CD4-positive, CD25-positive, alpha-beta regulatory T cell (primary cell): ENCODE measurements at places on chromosomes 6 and 20. TPM values are rescaled to one million over a fixed set of nuclear protein-coding genes. Genes with fewer than 3 reads are reported as not detected.
A peak's percentile ranks its signal among the peaks of the same experiment; 100 is the strongest.

GRCh38 chr6:33053230-33053629, 20.2 kb downstream of the HLA-DPA1 start:
- no peak for DNase-seq
- H3K27me3 ChIP-seq: peaks cover 11% of the 10 kb centered on the region
- H3K4me1 ChIP-seq: no peaks in the 10 kb centered on the region
- no peak overlapping the region for H3K4me3 ChIP-seq
- no peaks in the 10 kb centered on the region for H3K36me3 ChIP-seq

DNA sequence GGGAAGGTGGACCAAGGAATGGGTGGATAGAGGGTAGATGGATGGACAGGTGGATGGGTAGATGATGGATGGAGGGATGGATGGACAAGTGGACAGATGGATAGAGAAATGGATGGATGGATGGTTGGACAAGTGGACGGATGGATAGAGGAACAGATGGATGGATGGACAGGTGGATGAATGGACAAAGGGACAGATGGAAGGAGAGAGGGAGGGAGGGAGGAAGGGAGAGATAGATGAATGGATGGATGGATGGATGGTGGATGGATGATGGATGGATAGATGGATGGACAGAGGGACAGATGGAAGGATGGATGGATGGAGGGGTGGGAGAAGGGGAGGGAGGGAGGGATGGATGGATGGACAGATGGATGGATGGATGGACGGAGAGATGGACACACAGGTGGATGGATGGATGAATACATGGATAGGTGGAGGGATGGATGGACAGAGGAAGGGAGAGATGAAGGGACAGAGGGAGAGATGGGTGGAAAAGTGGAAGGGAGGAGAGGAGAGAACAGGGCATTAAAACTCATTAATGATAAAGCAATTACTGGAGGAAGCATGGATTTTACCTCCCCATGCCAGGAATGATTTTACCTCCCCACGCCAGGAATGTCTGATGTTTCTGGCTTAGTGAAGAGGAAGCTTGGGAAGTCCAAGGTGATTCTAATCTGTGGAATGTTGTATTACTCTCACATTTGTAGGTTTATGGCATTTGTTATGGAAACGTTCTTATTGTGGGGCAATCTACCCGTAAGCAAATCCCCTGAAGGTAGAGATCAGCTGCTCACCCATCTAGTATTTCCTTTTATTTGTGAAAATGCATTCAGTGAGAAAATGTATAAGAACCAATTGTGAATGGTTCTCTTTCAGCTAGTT, 383.3 kb downstream of the TAF4 start:
- H3K4me3 ChIP-seq: no peak overlapping the region
- no peak for DNase-seq
- H3K4me1 ChIP-seq: no peaks in the 10 kb centered on the region

DNA sequence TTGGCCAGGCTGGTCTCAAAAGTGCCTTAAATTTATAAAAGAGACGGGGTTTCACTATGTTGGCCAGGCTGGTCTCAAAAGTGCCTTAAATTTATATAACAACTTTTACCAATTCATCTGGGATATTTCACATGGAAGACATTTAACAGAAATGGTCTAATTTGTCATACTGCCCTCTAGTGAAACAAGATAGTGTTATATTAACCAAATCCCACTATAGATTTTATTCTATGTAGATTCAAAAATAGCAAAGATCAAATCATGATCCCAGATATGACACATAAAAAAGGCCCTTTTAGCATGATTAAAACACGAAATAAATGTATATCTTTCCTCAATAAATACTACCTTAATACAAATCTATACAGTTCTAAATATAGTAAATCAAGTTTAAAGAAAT, 102.8 kb upstream of the TFAP2D start:
- no peak overlapping the region for H3K27ac ChIP-seq
- no peaks in the 10 kb centered on the region for H3K36me3 ChIP-seq
- DNase-seq: no peak
- H3K4me1 ChIP-seq: no peaks in the 10 kb centered on the region
- no peak overlapping the region for H3K4me3 ChIP-seq

Gene MUC21
- polyA plus RNA-seq: not detected

DNA sequence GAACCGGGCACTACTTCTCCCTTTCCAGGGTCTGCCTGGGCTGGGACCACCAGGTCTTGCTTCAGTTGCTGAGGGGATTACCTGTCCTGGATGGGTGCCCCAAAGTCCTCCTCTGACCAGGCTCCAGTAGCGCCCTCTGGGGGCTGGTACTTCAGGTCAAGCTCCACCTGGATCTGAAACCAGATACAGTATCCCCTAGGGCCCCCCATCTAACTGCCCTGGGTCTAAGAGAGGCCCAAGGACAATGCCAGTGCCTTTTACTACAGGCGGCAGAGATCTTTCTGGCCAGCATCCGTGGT, 11.2 kb upstream of the SPAG4 start:
- no peaks in the 10 kb centered on the region for H3K36me3 ChIP-seq
- no peak overlapping the region for H3K27ac ChIP-seq
- H3K4me3 ChIP-seq: no peak overlapping the region
- peaks cover 18% of the 10 kb centered on the region for H3K4me1 ChIP-seq

Gene NANP
- polyA plus RNA-seq: 0.82 TPM

GRCh38 chr6:389622-390021, 1.9 kb upstream of the IRF4 start:
- peaks cover 31% of the 10 kb centered on the region for H3K4me1 ChIP-seq
- H3K4me3 ChIP-seq: peak overlapping the region; percentile 75
- peak overlapping the region; percentile 64 for H3K27ac ChIP-seq
- H3K27me3 ChIP-seq: no peaks in the 10 kb centered on the region
- DNase-seq: peak; percentile 77
- peaks cover 2% of the 10 kb centered on the region for H3K36me3 ChIP-seq

Gene REM1
- polyA plus RNA-seq: not detected

DNA sequence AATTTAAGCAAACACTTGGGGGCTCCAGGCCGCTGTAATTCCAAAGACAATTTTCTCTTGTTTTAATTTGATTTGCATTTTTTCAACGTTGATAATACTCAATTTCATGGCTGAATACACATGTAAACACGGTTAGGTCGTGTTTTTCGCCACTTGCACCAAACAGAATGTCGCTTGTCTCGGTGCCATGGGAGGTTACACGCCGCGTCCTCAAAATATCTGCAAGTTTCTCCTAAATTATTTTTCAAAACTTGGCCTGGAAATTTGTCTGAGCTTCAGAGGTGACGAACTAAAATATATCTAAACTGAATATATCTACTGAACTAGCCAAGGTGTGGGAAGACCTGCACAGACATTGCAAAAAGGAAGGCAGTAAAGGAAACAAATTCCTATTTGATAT, 15.0 kb downstream of the FOXA2 start:
- no peak for DNase-seq
- no peaks in the 10 kb centered on the region for H3K36me3 ChIP-seq
- H3K27me3 ChIP-seq: peaks cover 36% of the 10 kb centered on the region
- H3K27ac ChIP-seq: no peak overlapping the region

Gene CAPN11
- polyA plus RNA-seq: not detected

GRCh38 chr20:33837096-33837830, 26.1 kb downstream of the CHMP4B start:
- peaks cover 9% of the 10 kb centered on the region for H3K36me3 ChIP-seq
- H3K27me3 ChIP-seq: no peaks in the 10 kb centered on the region
- no peak overlapping the region for H3K27ac ChIP-seq
- no peak overlapping the region for H3K4me3 ChIP-seq

Gene ELOVL2
- not detected for polyA plus RNA-seq
